Right ventricle myocardium inferior (tissue), 1 donor: ENCODE measurements at places on chromosomes 4 and X. TPM values are rescaled to one million over a fixed set of nuclear protein-coding genes. Genes with fewer than 3 reads are reported as not detected.

DNA sequence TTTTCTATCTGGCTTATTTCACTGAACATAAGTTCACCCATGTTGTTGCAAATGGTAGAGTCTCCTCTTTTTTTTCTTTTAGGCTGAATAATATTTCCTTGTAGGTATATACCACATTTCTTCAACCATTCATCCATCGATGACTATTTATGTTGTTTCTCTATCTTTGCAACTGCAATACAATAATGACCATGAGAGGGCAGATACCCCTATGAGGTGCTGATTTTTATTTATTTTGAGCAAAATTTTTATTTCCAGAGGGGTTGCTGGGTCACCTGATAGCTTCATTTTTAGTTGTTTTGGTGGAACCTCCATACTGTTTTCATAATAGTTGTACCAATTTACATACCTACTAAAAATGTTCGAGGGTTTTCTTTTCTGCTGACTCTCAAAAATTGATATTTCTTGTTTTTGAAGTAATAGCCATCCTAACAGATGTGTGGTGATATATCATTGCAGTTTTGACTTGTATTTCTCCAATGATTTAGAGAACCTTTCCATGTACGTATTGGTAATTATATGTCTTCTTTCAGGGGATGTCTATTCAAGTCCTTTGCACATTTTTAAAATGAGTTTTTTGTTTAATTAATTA lies 1697.0 kb downstream of the PCDH7 start:
- DNase-seq = no peak

GRCh38 chr4:94759767-94760211 lies 2.0 kb downstream of the BMPR1B start:
- DNase-seq = no peak

DNA sequence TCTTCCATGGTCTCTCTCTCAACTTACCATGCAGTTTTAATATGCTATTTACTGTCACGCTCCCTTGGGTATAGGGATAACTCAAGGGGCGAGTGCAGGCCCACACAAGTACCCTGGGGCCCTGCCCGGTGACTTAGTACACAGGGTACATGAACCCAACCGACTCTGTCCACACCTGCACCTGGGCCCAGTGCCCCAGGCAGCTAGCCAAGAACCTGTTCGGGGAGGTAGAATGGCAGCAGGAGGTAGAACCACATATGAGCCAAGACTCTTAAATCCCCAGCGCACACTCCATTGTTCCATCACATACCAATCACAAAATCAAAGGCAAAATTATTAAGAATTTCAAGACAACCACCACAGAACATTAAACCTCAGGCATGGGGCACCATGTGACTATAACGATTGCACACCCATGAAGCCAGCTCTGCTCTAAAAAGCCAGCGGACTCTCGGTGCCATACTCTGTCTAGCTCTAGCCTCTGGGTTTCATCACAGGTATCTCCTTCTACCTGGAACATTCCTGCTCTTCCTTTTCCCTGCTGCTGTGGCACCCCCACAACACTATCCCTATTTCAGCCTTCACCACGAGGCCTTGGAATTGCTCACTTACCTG lies 14.6 kb downstream of the PHF8 start:
- no peak for DNase-seq

- no peak for DNase-seq
Measured at GRCh38 chr4:137468836-137469235, 63.5 kb downstream of the PCDH18 start.

DNA sequence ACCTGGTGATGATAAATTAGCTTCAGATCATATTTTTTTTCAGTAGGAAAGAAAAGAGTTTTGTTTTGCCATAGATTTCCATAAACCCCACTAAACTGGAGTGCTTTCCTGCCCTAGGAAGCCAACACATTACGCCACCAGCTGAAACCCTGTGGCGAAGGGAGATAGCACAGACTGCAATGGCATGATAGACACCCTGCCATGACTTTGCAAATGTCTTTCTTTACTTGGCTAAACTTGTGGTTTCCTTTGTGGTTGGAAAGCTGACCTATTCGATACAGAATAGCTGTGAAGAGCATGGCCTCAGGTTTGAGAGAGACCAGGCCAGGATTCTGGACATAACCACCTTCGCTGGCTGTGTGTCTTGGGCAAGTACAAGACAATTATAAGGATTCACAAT lies 19.1 kb downstream of the MFAP3L start:
- no peak for DNase-seq

Gene ZIC3
- not detected for total RNA-seq

Gene SSX1
- not detected for total RNA-seq

Gene GAB3
- 12.1 TPM for total RNA-seq

GRCh38 chr4:62899646-62900364 lies 1509.4 kb downstream of the TECRL start:
- no peak for DNase-seq

DNA sequence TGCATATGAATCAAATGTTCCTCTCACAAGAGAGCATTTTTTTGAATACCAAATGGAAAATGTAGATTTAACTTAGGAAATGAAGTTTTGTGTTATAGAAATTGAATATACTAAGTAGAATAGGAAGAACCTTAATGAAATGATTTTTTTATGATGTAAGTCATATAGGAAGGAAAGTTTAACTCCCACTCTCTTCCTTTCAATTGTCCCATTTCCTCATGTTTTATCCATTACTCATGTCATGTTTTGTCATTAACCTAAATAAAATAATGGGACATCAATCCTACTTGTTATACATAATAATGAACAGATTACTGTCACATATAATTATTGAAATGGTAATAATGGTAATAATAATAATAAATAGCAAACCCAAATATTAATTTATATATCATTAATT lies 22.7 kb upstream of the SRD5A3 start:
- DNase-seq = no peak

- DNase-seq = no peak
Measured at GRCh38 chr4:11889099-11889498, 460.4 kb upstream of the HS3ST1 start.
